Omental fat pad (tissue), 4 donors: ENCODE measurements at places on chromosomes 5 and 9. TPM values are rescaled to one million over a fixed set of nuclear protein-coding genes. Genes with fewer than 3 reads are reported as not detected.

Gene SCGB3A2
- total RNA-seq = not detected

Gene AGTPBP1
- total RNA-seq = 29.8 TPM

Gene KCNN2
- not detected for total RNA-seq

Gene CCDC180
- 6.1 TPM for total RNA-seq

Gene UGT3A2
- not detected for total RNA-seq

Gene GRIN3A
- not detected for total RNA-seq

Gene IQGAP2
- 33.1 TPM for total RNA-seq

Gene NEUROG1
- not detected for total RNA-seq

Gene TMEM252
- total RNA-seq = not detected

Gene GPR21
- 1.7 TPM for total RNA-seq

Gene GRM6
- not detected for total RNA-seq

Gene IFNA2
- not detected for total RNA-seq

Gene RPL37
- total RNA-seq = 158 TPM

Gene RMI1
- total RNA-seq = 8.0 TPM

Gene ADAMTS13
- 3.0 TPM for total RNA-seq

Gene PCDHB10
- total RNA-seq = 3.6 TPM

DNA sequence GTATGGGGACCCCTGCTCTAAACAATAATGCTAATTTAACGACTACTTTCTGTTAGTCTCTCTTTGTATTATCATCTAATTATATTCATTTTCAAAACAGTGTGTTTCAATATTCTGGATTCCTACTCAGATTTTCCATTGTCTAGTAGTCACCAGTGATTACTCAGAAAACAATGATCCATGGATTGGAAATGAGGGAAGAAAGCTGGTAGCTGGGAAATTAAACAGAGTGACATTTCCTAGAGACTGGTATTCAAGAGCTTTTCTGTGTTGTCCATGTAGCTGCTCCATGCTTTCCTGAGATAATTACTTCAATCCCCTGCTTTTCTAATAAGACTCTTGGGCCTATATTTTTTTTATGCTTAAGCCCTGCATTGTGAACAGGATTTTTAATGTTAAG is 1862.1 kb upstream of the C9orf72 start:
- DNase-seq = no peak

- peak; percentile 68 for DNase-seq
These were observed 1.3 kb downstream of the SEMA5A start for GRCh38 chr5:9544502-9545135.

DNA sequence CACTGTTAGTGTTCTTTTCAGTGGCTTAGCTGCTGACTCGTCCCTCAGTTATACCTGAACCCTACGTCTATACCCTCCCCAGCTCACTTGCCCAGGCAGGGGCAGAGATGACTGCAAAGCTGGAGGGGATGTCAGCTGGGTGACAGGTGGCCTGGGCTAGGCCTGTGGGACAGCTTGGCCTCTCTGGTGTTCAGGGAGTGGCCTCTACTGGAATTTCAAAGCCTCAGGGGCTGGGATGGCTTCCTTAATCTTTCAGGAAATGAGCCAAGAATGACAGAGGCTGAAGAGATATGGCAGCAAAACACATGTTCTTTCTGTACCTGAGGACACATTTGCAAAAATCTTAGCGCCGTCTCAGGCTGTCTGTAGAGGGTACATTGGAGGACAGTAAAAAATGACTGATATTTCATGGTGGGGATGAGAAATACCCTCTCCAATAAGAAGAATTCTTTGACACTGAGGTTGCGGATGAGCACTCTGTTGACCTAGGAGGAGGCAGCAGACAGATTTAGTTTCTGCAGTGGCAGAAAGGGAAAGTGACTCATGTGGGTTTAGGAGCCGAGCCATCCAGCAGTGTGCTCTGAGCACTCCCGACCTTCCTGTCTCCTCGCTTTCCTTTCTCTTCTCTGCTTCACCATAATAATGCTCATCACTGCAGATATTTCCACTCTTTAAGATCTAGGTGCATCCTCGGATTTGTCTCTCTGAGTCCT is 54.4 kb downstream of the ENTREP1 start:
- no peak for DNase-seq

DNA sequence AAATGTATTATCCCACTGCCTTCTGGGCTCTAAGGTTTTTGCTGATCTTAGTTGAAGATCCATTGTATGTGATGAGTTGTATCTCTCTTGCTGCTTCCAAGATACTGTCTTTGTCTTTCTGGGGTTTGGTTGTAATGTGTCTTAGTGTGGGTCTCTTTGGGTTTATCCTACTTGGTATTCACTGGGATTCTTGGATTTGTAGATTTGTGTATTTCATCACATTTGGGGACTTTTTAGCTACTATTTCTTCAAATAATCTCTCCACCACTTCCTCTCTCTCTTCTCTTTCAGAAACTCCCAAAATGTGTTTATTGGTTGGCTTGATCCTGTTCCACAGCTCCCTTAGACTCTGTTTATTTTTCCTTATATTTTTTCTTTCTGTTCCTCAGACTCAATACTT is 26.5 kb downstream of the IL31RA start:
- no peak for DNase-seq

DNA sequence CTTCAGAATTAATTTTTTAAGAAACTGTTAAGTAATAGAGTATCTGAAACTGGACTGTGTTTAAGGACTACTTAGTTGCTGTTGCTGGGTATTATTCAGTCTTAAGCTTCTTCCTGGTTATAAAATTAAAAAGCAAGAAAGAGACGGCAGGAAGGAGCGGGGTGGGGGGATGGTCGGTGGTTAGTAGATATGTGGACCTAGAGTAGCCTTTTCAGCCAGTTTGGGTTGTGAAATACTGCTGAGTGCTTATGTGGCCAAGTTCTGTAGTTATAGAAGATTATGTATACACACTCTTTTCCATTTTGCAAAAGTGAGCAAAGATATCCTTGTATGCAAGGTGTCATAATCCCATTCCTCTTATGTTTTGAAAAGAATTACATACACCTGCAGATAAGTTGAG is 28.5 kb downstream of the TRIO start:
- DNase-seq = no peak

GRCh38 chr5:78534148-78534904 is 114.2 kb downstream of the LHFPL2 start:
- DNase-seq = no peak

- DNase-seq = no peak
These were observed 62.9 kb downstream of the SLC28A3 start for GRCh38 chr9:84277646-84278045.

GRCh38 chr9:15206903-15207696 is 99.9 kb downstream of the TTC39B start:
- no peak for DNase-seq

DNA sequence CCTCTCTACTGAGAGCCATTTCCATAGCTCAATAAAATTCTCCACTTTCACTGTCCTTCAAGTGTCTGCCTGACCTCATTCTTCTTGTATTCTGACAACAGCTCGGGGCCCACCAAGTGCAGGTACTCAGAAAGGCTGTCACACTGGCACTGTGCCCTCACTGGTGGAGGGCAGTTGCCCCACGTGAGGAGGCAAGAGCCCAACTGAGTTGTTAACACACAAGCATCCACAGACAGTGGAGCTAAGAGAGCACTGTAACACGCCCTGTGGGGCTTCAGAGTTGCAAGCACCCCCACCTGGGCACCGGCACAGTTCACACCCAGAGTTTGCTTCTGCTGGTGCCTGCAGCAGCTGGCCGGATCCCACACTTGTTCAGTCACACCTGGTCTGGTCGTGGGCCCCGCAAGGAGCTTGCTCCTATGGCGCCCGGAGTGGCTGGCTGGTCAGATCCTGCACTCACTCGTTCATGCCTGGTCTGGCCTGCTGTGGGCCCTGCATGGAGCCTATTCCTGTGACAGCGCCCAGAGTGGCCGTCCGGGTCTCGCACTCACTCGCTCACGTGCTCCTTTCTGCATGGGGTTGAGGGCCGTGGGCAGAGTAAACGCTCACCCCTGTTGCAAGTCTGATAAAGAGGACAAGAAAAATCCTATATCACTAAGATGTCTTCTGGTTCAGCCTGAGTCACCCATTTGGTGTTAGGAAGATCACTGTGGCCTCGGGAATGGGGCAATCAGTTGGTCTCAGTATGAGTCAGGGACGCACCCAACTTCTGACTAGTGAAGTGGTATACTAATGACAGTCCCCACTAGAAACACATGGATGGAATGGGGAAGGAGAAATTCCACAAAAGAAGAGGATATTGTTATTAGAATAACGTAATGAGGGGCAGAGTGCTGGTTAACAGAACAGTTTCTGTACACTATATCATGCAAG is 87.0 kb upstream of the CCNH start:
- no peak for DNase-seq

- no peak for DNase-seq
These were observed 11.3 kb downstream of the PROP1 start for GRCh38 chr5:177984584-177985206.

GRCh38 chr5:30113542-30113941 is 1079.9 kb upstream of the CDH6 start:
- DNase-seq = no peak

DNA sequence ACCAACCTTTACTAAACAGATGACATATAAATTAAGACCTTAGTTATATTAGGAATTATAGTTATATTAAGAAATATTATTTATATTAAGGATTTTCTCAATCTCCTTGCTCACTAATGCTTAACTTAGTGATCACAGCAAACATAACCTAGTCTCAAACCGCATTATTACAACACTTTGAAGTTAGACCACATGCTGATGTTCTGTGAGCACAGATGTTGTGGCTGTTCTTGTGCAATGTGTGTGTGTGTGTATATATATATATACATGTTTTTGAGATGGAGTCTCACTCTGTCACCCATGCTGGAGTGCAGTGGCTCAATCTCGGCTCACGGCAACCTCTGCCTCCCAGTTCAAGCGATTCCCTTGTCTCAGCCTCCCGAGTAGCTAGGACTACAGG is 20.5 kb downstream of the ELP1 start:
- DNase-seq = no peak

DNA sequence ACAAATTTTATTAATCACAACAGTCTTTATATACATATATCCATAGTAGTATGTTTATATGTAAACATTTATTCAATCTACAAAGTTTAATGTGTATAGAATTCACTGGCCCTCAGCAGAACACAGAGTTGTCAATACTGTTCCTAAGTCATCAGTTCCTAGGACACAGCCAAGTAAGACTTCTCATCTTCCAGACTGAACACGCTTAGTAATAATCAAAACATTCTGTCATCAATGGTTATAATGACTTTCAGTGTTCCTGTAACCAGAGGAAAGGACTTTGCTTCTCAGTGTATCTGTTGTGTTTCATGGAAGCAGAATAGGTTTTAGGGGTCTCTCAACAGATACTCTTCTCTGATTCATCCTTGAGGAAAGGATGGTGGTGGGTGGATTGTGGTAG is 82.2 kb downstream of the SMIM23 start:
- no peak for DNase-seq

- DNase-seq = no peak
These were observed 11.7 kb upstream of the NUP214 start for GRCh38 chr9:131113655-131114054.

GRCh38 chr5:94288937-94289336 is 329.5 kb downstream of the KIAA0825 start:
- no peak for DNase-seq

GRCh38 chr5:54273715-54274114 is 36.7 kb downstream of the ARL15 start:
- DNase-seq = no peak

GRCh38 chr5:107361945-107362344 is 308.8 kb downstream of the EFNA5 start:
- no peak for DNase-seq

DNA sequence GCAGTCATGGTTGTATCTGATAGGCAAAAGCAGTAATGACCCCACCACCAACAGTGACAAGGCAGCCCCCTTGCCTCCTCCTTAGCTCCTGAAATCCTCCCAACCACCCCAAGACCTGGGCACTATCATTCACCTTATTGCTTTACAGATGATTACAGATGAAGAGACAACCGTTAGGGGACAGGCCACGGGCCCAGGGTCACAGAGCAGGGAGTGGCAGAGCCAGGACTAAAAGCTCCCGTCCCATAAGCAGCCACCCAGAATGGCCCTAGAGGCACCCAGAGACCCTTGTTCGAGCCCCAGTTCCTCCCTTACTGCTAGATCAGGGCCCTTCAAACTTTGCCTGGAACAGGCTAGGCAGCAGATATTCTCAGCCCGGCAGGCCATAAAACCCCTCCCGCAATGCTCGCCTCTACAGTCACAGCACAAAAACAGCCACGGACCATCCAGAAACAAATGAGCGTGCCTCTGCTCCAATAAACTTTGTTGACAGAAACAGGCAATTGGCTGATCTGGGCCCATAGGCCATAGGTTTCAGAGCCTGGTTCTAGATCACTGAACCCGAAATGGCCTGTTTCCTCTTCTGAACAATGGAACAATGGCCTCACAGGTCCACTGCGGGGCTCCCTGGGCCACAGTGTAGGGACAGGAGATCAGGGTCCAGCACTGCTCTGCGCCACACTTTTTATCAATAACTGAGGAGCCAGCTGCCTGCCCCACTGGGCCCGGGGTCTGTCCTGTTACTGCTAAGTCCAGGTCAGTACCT is 67.0 kb downstream of the LRSAM1 start:
- DNase-seq = no peak

- DNase-seq = no peak
These were observed 84.5 kb downstream of the HAPLN1 start for GRCh38 chr5:83636156-83636555.

- DNase-seq = no peak
These were observed 87.6 kb upstream of the RPS23 start for GRCh38 chr5:82365744-82366228.

DNA sequence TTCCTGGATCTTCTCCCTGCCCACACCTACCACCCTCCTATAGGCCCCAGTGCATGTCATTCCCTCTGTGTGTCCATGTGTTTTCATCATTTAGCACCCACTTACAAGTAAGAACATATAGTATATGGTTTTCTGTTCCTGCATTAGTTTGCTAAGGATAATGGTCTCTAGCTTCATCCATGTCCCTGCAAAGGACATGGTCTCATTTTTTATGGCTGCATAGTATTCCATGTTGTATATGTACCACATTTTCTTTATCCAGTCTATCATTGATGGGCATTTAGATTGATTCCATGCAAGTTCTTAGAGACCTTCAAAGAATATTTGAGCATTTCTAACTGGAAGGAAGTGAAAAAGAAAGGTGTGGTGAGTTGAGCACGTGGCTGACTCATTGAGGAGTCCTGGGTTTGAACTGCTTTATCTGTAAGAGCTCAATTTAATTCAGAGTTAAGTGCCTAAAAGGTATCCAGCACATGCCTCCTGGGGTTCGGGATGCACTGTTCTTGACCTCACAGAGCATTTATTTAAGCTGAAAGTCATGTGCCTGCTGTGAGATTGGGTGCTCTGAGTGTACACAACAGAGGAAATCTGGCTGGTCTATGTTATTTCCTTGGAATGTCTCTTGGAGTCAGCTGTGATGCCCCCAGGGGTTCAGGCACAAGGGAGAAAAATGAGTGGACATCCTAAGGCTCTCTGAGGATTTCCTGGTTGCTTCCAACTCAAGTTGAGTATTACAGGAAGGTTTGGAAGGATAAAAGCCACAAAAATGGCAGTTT is 56.4 kb downstream of the SH3GL2 start:
- DNase-seq = no peak

DNA sequence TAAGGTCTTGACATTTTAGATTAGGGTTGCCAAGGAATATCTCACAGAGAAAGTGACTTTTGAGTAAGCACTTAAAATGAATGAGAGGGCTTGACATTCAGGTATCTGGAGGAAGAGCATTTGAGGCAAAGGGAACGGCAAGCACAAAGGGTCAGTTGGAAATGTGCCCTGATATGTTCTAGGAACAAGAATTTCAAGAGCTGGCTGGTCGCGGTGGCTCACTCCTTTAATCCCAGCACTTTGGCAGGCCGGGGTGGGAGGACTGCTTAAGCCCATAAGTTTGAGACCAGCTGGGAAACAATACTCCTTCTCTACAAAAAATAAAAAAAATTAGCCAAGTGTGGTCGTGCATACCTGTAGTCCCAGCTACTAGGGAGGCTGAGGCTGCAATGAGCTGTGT is 16.5 kb downstream of the KIAA1958 start:
- no peak for DNase-seq
